ENCODE measurements at places on chromosomes 1 and 21.
A peak's percentile ranks its signal among the peaks of the same experiment; 100 is the strongest.

DNA sequence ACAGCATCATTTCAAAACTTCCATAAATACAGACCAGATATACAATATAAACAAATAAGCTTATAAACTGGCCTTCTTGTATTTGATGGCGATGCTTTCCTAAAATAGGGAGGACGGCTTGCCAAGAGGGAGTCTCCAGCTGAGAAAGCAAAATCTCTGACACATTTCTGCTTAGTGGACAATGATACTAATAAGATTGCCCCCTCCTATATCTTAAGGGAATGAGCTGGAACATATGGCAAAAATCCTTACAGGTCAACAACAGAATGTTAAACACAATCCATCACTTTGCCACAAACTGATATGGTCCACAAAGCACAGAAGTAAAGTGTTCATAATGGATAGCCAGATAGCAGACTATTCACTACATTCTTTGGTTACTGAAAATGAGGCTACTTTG lies 7.1 kb upstream of the GADD45A start:
- no peak for DNase-seq

DNA sequence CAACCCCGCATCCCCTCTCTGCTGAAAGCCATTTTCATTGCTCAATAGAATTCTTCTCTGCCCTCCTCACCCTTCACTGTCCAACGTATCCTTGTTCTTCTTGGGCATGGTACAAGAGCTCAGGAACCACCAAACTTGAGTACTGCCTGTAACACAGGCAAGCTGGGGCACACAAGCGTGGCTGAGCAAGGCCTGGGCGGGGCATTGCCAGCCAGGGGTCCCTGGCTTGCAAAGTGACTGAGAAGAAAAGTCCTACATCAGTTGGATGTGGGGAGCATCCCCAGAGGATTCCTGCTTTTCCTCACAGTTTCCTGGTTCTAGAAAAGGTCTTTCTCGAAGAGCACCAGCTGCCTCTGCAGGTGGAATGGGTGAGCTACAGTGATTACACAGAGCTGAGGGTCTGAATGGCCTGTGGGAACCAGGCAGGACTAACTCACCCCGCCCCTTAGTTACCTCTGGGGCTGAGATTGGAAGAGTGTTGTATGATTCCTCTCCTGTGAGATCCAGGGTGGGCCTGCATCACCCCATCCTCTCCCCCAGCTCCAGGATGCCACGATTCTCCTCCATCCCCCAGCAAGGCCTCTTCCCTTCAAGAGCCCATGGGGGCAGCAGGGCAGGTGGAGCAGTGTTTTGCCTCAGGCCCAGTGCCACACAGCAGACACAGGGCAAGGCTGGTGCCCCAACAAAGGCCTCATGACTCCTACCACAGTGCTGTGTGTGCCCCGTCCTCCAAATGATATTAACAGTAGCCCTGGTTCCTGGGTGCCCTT lies 121.9 kb downstream of the MATN1 start:
- no peak for DNase-seq

GRCh38 chr1:183293241-183293640 lies 107.2 kb downstream of the LAMC2 start:
- no peak for DNase-seq

- DNase-seq = peak; percentile 13
Measured at GRCh38 chr1:169601096-169601881, 15.0 kb upstream of the F5 start.

GRCh38 chr1:18836654-18837053 lies 22.8 kb downstream of the TAS1R2 start:
- no peak for DNase-seq

GRCh38 chr1:210237479-210237878 lies 4.9 kb downstream of the SERTAD4 start:
- no peak for DNase-seq

DNA sequence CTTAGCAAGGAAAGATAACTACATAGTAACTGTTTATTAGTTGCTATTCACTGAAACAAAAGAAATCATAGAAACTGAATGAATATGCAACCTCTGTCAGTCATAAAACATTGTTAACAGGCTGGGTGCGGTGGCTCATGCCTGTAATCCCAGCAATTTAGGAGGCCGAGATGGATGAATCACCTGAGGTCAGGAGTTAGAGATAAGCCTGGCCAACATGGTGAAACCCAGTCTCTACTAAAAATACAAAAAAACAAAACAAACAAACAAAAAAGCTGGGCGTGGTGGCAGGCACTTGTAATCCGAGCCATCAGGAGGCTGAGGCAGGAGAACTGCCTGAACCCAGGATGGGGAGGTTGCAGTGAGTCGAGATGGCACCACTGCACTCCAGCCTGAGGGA lies 44.1 kb downstream of the CRB1 start:
- DNase-seq = no peak

DNA sequence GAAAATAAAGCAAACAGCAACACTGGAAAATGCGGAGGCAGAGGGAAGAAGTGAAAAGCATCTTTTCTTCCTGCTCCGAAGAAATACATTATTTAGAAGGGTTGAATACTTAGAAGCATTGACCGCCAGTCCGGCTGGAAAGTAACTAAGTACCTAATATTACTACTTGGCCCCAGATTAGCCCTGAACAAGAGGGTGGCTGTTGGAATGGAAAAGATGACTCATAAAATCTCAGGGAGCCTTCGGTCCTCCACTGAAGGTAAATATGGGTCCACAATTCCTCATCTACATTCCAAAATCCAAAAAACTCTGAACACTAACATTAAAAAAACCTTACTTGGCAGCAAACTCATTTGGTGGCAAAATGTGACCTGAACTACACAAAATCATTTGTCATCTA lies 40.1 kb downstream of the BCAR3 start:
- DNase-seq = no peak

DNA sequence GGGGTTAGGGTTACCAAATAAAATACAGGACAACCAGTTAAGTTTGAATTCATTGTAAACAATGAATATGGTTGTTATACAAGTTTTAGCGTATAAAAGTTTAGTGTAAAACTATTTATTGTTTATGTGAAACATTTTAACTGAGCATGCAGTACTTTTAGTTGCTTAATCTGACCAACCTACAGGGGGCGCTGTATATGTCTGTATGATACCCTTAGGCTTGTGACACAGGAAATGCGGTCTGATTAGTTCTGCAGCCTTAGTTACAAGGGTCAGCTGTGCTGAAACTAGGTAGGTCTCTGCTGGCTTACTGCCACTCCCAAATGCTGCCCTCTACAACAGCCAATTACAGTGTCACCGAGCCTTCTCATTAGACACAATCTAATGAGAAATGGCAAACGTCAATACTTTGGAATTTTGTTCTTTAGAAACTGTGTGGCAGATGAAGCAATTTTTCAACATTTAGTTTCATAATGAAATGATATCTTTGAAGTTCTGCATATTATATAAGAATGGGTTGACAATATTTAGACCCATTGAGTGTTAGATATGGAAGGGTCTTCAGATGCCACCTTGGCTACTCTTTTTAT lies 56.2 kb downstream of the NTNG1 start:
- no peak for DNase-seq

GRCh38 chr1:22255341-22256212 lies 112.7 kb upstream of the WNT4 start:
- no peak for DNase-seq

GRCh38 chr1:169959686-169960085 lies 66.0 kb upstream of the SCYL3 start:
- DNase-seq = no peak

- no peak for DNase-seq
Measured at GRCh38 chr1:84823991-84824390, 69.0 kb downstream of the LPAR3 start.

DNA sequence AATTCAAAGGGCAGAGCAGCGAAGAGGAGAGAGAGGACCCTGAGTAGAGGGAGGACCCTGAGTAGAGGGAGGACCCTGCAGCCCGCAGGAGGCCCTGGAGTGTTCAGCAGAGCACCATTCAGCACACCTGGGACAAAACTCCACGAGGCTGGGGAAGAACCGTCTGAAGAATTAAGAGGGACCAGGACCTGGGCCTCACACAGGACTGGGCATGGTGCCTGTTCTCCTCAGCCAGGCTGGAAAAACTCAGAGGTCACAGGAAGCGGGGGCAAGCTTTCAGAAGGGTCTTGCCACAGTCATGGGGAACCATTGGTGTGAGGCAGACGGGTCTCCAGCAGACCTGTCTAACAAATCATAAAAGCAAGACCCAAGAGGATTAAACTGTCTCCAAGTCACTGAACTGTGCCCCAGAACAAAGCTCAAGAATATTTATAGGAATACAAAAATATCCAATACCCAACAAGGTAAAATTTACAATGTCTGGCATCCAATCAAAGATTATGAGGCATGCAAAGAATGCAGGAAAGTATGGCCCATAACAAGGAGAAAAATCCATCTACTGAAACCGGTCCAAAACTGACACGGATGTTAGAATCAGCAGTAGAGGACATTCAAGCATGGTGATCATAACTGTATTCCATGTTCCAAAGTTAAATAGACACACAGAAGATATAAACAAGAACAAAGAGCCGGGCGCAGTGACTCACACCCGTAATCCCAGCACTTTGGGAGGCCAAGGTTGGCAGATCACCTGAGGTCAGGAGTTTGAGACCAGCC lies 30.6 kb downstream of the MORN1 start:
- DNase-seq = no peak

- no peak for DNase-seq
Measured at GRCh38 chr1:25810341-25811299, 9.1 kb upstream of the MTFR1L start.

DNA sequence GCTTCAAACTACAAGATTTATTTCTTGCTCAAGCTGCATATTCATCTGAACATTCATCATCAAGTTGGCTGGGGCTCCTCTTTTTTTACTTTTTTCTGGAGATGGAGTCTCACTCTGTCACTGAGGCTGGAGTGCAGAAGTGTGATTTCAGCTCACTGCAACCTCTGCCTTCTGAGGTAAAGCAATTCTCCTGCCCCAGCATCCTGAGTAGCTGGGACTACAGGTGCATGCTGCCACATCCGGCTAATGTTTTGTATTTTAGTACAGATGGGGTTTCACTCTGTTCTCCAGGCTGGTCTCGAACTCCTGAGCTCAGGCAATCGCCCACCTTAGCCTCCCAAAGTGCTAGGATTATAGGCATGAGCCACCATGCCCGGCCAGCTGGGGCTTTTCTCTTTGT lies 88.3 kb upstream of the C1orf105 start:
- no peak for DNase-seq

DNA sequence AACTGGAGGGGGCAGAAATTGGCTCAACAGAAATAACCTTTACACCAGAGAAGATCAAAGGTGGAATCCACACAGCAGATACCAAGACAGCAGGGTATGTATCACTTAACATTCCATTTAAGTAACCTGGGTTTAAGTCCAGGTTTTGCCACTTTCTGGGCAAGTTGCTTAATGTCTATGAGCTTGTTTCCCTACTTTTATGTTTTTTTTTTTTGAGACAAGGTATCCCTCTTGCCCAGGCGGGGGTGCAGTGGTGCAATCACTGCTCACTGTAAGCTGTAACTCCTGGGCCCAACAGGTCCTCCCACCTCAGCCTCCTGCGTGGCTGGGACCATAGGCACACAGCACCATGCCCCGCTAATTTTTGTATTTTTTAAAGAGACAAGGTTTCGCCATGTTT lies 2.2 kb downstream of the RTCA start:
- DNase-seq = no peak

DNA sequence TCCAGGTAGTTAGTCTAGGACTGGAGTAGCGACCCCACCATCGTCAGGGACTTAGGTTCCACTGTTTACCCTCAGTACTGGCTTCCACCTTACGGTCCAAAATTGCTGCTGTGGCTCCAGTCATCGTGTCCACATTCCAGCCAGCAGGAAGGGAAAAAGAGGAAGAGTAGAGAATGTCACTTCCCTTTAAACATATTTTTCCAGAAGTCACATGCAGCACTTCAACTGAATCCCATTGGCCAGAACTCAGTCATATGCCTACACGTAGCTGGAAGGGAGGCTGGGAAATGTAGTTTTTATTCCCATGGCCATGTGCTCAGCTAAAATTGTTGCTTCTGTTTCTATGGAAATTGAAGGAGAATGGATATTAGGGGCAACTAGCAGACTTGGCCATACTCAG lies 84.1 kb upstream of the SELENON start:
- no peak for DNase-seq

DNA sequence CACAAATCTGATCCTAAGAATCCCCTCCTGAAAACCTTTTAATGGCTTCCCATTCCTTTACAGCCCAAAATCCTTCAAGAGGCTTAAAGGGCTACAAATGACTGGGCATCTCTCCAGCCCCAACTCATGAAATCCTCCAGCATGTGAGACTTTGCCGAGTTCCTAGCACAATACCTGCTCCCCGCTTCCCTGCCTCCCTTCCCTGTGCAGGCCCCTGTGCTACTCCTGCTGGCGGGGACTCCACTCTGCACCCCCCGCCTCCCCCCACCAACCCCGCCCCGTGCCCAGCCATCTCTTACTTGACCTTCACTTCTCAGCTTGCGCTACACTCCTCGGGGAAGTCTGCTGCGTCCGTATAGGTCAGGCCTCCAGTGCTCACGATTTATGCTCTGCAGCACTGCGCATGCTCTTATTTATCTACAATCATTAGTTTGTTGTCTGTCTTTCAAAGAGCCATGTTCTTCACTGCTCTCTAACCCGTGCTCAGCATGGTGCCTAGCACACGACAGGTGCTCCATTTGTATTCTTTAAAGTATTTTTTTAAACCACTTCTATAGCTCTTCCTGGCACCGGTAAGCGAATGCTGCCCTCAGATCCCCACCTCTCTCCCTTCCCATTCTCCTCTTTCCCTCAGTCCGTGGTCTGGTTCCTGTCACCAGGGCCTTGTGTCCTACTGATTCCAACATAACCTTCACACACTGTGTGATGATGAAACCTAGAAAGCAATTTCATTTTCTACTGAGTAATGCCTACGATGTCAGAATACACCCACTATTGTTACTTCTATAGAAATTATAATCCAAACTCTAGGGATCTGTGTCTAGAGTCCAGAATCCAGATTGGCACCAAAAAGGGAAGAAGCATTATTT lies 37.5 kb upstream of the PLA2G2C start:
- no peak for DNase-seq

- DNase-seq = no peak
Measured at GRCh38 chr21:36705679-36706481, 7.0 kb downstream of the SIM2 start.

DNA sequence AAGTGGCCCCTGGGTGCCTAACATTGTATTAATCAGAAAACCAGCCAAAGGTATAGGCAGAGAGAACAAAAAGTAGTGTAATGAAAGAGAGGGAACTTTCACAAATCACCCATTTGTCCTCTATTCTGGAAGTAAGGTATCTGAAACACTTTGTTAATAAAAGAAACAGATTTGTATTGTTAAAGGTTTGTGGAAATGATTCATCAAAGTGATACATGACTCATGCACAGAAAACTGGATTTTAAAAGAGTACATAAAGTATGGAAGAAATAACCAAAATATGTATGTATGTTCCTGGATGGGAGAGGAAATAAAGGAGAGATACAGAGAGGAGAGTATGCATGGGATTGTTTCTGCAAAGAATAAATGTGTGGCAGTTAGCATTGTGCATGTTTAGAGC lies 126.8 kb downstream of the RGS21 start:
- DNase-seq = no peak

DNA sequence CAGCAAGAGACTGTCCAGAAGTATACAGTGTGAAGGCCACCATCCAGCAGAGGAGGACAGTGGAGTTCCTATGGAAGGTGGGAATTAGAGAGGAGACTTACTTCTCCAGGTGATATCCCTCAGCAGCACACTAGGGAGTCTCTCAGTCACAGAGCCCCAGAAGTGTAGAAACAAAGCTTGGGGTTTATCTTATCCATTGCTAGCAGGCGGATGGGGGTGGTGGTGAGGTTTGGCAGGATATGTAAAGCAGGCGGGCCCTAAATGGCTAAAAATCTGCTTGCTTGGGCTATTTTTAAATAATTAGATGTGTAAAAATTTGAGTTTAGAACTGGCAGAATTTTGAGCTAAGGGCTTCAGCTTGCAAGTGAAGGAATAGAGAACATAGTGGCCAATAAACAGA lies 50.1 kb upstream of the RGS18 start:
- DNase-seq = no peak

- DNase-seq = no peak
Measured at GRCh38 chr1:214332946-214333798, 52.2 kb downstream of the SMYD2 start.
